ENCODE measurements at places on chromosomes 16 and 17.

DNA sequence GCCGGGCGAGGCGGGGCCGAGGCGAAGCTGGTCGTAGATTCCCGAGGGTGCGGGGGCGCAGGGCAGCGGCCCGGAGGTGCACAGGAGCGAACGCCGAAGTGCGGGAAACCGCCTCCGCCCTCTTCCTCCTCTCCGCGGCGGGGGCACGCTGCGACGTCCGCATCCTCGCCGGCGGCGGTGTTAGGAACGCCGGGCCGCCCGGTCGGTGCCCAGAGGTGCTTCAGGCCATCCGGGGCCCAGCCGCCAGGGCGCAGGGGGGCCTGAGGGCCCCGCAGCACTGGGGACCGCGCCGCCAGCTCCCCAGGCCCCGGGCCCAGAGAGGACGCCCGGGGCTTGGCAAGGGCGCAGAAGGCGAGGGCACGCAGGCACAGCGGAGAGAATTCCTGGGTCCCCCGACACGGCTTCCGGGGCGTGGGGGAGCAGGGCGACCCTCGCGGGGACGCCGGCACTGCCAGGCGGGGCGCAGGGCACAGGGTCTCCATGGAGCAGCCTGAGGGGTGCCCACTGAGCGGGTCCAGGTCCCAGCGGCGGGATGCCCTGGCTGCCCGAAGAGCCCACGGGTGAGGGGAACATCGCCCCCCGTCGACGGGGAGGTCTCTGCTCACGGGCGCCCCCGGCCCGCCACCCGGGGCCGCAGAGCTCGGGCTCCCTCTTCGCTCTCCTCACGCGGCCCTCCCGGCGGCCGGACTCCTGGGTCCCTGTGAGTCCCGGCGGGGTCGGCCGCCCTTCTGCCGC is 576 bp downstream of the EPOP start:
- no peak for DNase-seq

GRCh38 chr17:65246252-65246651 is 109.1 kb downstream of the RGS9 start:
- DNase-seq = no peak

DNA sequence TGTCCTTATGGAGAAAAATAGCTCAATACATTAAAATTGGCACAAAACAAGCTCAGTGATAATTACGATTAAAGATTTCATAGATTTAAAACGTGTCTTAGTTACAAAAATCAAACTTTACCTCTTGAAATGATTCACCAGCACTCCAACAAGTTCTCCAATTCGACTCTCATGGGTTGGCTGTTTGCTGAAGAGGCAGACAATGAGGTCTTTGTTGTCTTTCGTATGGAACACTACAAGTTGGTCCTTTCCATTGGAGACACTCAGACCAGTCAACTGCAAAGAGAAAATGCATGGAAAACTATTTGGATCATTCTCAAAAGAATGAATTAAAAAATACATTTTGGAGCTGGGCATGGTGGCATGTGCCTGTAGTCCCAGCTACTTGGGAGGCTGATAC is 118.2 kb downstream of the CDK5R1 start:
- no peak for DNase-seq

DNA sequence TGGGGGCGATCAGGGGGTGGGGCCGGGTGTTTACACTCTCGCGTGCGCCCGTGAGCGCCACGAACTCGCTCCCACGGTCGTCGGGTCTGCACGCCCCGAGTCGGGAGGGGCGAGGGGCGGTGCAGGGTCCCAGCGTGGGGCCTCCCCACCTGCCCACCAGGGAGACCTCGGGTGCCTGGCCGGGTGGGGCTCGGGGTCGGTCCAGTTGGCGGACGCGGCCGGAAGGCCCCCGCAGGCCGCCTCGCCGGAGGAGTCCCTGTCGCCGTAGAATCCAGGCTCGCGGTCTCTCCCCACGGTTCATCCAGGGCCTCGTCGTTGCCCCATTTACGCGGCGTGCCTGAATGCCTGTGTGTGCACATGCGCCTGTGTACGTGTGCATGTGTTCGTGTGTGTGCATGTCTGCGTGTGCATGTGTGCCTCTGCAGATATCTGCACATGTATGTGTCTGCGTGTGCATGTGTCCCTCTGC is 510 bp upstream of the RAB40B start:
- no peak for DNase-seq

DNA sequence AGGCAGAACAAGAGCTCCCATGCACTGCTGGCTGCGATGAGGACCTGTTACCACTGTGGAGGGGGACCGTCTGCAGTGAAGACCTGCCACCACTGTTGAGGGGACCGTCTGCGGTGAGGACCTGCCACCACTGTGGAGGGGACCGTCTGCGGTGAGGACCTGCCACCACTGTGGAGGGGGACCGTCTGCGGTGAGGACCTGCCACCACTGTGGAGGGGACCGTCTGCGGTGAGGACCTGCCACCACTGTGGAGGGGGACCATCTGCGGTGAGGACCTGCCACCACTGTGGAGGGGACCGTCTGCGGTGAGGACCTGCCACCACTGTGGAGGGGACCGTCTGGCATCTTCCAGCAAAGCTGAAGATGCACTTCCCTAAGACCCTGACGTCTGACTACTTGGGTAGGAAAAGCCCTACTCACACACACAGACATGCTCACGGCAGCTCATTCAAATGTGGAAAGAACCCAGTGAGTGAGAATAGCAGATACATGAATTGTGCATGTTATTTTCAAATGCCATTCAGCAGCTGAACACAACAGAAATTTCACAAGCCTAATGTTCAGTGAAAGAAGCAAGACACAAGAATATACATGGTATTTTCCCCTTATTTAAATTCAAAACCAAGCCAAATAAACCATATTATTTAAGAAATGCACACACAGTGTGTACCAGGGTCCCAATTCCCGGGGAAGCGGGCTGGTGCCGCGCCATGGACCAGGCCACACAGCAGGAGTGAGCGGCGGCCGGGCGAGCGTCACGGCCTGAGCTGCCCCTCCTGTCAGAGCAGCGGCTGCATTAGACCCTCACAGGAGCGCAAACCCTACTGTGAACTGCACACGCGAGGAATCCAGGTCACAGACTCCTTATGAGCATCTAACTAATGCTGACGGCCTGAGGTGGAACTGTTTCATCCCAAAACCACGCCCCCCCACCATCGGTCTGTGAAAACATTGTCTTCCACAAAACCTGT is 64.2 kb upstream of the METRNL start:
- no peak for DNase-seq

- no peak for DNase-seq
Observed at GRCh38 chr17:67258821-67259468, 13.9 kb upstream of the HELZ start.

DNA sequence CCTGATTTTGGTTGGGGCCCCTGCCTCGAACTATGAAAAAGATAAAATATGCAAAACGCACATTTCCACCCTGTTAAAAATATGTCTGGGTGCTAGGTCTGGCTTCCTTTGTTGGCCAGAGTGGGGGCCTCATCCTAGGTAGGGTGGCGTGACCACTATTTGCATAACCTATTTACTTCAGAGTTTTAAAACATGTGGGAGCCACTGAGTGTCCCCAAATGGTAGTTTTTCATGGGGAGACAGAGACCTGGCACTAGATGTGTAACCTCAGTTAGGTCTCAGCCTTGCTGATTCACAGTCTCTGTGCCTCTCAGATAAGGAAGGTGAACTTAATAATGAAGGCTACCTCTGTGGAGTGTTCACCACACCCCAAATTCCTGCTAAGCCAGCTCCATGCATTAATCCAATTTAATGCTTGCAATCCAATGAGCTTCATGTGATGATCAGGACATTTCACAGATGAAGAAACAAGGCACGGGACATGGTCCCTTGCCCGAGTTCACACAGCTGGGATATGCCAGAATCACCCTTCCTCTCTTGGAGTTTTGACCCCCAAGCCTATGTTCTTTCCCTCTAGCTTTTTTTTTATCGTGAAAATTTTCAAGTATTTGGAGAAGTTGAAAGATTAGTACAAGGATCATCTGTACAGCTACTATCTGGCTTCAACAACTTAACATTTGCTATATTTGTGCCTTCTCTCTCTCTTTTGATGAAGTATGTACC is 103.4 kb downstream of the IRF8 start:
- no peak for DNase-seq

DNA sequence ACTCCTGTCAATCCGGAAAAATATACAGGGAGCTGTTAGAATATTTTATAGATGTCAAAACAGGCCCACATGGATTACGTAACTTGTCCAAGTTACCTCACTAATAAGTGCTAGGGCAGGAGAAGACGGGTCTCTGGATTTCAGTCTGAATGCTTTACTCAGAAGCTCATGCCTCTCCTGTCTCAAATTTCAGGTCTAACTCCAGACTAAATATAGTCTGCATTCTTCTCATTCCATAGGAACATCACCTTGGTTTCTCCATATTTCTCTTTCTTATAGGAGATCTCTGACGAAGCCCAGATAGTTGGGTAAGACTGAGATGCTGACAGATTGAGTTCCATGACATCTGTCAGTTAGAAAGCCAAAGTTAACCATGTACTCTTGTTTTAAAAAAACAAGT is 174.2 kb downstream of the STX8 start:
- DNase-seq = no peak

- DNase-seq = peak; percentile 46
Observed at GRCh38 chr17:77475016-77475976, 334.5 kb downstream of the SEC14L1 start.

GRCh38 chr17:12122075-12122474 is 101.4 kb downstream of the MAP2K4 start:
- no peak for DNase-seq

- DNase-seq = peak; percentile 75
Observed at GRCh38 chr17:41647940-41648410, 23.6 kb upstream of the KRT17 start.

DNA sequence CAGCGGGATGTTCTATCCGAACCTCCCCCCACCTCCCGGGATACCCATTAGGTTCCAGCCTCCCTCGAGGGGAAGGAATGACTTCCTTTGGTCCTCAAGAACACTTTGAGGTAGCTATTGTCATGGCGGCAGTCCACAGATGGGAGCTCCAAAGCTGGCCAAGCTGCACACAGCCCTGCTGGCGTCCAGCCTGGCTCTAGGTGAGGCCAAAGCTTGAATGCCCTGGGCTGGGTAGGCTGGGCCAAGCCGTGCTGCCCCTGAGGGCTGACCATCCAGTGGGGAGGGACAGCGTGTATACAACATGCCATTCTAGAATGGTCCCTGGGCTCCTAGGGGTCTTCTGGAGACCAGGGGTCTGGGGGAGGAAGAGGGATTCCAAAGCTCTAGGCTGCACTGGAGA is 43.5 kb downstream of the PEMT start:
- no peak for DNase-seq

GRCh38 chr17:15454346-15454745 is 13.1 kb downstream of the CDRT4 start:
- DNase-seq = no peak

DNA sequence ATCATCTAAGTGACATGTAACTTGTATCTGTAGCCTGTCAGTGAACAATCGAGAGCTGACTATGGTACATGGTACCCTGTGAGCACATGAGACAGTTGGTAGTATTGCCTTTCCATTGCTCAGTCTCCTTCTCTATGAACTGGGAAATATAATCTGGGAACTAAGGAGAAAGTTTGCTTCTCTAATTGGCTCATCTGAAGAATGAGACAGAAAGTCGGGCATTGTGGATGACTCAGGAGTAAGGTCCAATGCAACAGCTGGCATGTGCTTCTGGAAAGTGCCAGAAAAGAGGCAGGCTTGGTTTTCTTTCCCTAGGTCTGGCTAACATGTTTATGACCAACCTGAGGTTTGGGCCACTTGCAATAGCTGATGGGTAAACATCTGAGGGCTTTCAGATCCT is 51.9 kb downstream of the ZZEF1 start:
- no peak for DNase-seq

DNA sequence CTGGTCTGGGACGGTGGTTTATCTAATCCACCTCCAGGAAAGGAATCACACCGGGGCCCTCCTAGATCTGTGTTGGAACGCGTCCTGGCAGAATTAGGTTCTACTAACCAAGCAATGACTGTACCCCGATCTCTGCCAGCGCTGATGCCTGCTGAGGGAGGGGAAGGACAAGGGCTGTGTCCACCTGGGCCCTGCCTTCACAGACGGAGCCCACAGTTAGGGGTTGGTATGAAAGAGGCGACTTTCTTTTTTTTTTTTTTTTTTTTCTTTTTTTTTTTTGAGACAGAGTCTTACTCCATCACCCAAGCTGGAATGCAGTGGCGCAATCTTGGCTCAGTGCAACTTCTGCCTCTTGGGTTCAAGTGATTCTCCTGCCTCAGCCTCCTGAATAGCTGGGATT is 9.9 kb upstream of the KRT19 start:
- DNase-seq = no peak

GRCh38 chr16:14522671-14523070 is 107.4 kb downstream of the PARN start:
- no peak for DNase-seq

- no peak for DNase-seq
Observed at GRCh38 chr17:71461498-71462169, 659.2 kb upstream of the SOX9 start.

DNA sequence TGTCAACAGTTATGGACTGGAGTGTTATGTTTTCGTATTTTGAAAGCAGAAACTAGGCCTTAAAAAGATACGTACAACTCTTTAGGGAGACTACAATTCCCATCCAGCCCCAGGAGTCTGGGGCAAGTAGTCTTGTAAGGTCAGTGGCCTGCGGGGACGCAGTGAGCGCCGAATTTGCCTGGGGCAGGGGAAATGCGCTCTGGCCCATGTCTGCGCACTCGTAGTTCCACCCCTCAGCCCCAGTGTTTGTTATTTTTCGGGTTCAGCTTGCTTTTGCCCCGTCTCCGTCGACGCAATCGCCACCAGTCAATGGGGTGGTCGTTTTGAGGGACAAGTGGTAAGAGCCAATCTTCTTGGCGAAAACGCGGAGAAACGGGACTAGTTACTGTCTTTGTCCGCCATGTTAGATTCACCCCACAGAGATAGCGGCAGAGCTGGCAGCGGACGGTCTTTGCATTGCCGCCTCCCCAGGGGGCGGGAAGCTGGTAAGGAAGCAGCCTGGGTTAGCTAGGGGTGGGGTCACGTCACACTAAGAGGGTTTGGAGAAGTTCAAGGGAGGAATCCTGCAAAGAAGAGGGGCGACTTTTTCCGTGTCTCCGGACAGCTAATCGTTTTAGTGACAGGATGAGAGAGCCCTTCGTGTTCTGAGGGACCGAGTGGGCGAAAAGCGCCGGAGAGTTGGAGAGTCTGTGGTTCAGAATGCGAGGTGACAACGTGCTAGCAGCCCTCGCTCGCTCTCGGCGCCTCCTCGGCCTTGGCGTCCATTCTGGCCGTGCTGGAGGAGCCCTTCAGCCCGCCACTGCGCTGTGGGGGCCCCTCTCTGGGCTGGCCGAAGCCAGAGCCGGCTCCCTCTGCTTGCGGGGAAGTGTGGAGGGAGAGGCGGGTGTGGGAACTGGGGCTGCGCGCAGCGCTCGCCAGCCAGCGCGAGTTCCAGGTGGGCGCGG is 1.1 kb upstream of the BRCA1 start:
- DNase-seq = no peak
